ENCODE measurements at places on chromosomes 16 and 17. TPM values are rescaled to one million over a fixed set of nuclear protein-coding genes. Genes with fewer than 3 reads are reported as not detected.

- DNase-seq, result no peak
These were observed 15.0 kb downstream of the TRPV1 start for GRCh38 chr17:3594051-3594800.

DNA sequence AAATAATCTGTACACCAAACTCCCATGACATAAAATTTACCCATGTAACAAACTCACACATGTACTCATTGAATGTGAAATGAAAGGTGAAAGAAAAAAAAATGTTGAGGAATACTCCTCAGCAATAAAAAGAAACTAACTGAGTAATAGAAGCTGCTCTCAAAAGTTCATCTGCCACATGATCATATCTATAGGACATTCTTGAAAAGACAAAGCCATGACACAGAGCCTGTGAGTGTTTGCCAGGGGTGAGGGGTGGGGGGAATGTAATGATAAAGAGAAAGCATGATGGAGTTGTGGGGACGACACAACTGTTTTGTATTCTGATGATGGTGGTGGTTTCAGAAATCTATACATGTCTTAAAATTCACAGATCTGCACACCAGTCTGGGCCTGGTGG lies 52.2 kb upstream of the TMC5 start:
- no peak for DNase-seq

DNA sequence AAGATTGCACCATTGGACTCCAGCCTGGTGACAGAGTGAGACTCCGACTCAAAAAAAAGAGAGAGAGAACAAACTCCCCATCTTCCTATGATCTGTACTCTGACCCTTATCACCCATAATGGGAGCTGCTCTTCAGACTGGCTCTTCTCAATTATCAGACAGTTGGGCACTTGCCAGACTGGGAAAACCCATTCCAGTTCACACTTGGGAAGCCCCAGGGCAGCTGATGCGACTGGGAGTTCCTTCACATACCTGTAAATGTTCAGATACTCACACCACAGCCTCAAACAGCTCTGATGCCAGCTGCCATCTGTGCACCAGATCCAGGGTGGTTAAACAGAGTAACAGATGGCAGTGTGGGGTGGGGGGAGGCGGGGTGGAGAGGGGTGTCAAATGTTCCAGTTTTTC lies 23.8 kb upstream of the TMEM101 start:
- no peak for DNase-seq

MT1A gene
- not detected for total RNA-seq

DNA sequence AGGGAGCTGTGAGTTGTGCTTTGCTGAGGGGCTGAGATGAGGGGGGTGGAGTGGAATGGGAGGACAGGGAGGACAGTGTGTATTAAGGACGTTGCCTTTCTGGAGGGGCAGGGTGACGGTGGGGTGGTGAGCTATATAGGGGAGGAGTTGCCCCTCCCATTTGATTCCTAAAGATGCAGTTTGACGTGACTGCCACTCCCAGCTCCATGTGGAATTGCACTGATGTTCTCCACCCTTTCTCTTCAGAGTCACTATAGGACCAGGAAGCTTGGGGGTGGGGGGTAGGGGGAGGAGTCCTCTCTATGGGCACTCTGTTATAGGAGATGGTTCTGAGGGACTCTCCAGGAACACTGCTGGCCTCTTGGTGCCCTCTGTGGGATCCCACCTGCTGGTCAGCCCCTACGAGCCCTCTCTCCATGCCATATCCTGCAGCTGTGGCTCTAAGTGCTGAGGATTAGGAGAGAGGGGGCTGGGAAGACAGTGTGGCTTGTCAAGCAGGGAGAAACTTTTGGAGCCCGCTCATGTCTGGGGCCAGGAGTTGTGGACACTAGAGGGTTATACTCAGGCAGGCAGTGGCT lies 3.8 kb upstream of the NGFR start:
- no peak for DNase-seq

TTLL6 gene
- not detected for total RNA-seq

DNA sequence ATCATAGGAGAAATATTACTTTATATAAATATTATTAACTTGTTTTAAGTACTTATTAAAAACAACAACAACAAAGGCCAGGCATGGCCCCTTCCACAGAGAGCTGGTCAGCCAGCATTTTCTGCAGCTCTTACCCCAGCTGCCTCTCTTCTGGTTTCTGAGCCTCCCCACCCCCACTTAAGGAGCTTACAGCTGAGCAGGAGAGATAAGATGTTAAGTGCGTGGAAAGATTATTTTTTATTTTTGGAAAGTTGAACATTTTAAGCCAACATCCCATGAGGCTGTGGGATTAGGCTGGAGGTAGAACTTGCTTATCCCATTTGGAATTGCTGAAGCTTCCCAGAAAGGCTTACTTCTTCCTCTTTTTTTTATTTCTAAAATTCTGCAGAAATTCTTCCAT lies 401.2 kb downstream of the SEC14L1 start:
- DNase-seq, result no peak

GRCh38 chr17:57419940-57420550 lies 163.7 kb downstream of the MSI2 start:
- no peak for DNase-seq

FOXN1 gene
- 0.52 TPM for total RNA-seq

KCNJ18 gene
- not detected for total RNA-seq

ZNF469 gene
- total RNA-seq, result 1.0 TPM

- DNase-seq, result no peak
These were observed 28.5 kb upstream of the NACA2 start for GRCh38 chr17:61619493-61619892.

- no peak for DNase-seq
These were observed 4.2 kb upstream of the GAA start for GRCh38 chr17:80097127-80097621.

DNA sequence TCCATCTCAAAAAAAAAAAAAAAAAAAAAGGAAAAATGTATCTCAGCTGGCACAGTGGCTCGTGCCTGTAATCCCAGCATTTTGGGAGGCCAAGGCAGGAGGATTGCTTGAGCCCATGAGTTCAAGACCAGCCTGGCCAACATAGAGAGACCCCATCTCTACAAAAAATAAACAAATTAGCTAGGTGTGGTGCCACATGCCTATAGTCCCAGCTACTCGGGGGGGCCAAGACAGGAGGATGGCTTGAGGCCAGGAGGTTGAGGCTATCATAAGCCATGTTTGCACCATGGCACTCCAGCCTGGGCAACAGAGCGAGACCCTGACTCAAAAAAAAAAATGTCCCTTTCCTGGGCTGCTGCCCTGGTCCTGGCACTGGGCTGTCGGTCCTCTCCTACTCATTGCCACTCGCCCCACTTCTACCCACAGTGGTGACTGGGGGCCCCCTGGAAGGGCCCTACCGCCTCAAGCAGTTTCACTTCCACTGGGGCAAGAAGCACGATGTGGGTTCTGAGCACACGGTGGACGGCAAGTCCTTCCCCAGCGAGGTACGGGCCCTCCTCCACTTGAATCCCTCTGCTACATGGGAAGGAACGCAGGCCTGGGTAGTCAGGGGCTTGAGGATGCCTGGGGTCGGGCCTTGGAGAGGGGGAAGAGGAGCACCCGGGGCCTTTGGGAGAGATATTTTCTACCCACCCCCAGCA lies 6.1 kb downstream of the CA7 start:
- no peak for DNase-seq

DNA sequence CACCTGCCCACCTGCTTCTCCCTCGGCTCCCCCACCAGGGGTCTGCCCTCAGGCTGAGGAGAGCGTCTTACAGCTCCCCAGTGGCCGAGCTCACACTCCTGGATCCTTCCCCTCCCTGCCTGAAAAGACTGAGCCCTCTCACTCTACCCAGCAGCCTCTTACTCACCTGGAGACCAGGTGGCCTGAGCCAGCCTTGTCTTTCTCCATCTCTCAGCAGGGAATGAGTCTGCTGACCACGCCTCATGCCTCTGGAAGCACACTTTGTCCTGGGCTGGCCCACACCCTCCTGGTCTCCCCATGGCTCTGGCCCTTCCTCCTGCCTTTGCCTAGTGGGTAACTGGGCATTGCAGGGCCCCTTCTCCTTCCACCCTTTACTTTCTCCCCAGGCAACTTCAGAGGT lies 177.2 kb downstream of the ENGASE start:
- no peak for DNase-seq

DNA sequence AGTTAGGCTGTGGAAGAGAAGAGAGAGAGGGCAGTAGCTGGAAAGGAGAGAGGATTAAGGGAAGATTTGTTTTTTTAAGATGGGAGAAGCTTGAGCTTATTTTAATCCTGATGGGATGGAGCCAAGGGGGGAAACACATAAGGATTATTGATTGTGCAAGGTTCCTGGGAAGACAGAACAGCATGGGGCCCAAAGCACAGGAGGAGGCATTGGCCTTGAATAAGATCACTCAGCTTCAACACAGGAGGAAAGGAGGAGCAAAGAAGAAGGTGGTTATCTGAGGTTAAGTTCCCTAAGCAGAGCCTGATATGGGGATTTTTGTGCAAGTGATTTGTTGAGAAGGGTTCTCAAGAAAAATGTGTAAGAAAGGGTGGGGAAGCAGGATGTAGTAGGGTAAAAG lies 169.8 kb downstream of the ABCC12 start:
- DNase-seq, result no peak

- DNase-seq, result peak; percentile 48
These were observed 8.1 kb downstream of the CTRL start for GRCh38 chr16:67923414-67924116.

GRCh38 chr17:11251561-11252107 lies 10.6 kb downstream of the SHISA6 start:
- DNase-seq, result no peak

ZG16 gene
- 0.26 TPM for total RNA-seq

DNA sequence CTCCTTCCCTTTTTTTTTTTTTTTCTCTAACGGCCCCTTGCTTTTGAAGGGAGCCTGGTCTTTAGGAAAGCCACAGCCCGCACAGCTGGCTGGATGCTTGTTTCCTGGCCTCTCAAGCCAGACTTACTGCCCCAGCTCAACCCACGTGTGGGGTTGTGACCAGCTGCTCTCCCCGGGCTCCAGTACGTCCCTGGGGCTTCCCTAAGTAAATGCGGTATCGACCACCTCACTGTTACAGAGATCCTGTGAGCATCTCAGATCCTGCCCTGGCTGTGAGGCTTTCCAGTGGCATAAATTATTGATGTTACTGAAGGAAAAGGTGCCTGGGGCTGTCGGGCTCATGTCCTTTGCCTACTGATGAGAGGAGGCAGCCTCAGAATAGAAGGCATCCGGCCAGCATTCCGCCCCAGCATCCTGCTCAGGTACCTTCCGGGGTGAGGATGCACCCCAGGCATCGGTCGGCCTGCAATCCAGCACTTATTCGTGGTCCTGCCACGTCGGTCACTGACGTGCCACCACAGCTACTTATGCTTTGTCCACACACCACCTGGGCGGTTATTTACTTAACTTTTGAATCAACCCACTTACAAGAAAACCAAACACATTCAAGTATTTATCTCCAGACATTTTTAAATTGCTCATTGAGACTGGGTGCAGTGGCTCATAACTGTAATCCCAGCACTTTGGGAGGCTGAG lies 9.6 kb downstream of the GPRC5B start:
- no peak for DNase-seq

TBKBP1 gene
- total RNA-seq, result 8.0 TPM

DNA sequence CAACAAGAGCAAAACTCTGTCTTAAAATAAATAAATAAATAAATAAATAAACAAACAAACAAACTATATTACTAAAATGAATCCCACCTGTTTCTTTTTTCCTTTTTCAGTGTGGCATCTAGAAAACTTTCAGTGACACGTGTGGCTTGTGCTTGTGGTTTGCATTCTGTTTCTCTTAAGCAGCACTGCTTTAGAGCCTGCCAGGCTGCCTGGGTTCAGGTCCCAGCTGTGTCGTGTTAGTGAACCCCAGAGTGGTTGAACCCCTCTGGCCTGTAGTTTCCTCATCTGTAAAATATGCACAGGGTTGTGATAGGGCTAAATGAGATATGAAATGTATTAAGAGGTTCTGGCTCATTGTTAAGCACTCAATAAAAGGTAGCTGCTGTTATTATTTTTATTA lies 12.1 kb upstream of the EPN3 start:
- no peak for DNase-seq

HOXB1 gene
- total RNA-seq, result not detected

DNA sequence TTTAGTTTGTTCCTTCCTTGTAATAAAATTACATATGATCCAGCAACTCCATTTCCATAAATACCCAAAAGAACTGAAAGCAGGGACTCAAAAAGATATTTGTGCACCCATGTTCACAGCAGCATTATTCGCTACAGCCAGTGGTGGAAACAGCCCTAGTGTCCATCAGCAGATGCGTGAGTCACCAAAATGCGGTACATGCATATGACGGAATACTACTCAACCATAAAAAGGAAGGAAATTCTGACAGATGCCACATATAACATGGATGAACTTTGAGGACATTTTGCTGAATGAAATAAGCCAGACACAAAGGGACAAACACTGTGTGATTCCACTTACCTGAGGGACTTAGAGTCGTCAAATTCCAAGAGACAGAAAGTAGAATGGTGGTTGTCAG lies 9.1 kb upstream of the SLC47A2 start:
- DNase-seq, result no peak

DNA sequence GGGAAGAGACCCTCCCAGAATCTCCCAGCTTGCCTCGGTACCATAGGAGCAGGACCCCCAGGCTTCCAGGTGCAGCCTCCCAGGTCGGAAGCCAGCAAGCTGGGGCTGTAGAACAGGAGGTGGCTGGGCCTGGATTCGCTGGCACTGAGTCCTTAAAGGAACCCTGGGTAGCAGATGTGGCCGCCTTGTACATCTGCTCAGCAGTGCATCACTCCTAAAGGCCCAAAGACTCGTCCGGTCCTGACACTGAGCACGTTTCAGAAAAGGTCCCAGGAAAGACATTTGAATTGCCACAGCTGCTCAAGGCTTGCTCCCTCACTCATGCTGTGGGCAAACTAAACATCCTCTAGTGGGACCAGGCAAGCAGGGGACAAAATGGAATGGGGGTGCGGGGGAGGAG lies 172.8 kb downstream of the RAB11FIP4 start:
- DNase-seq, result no peak

DNA sequence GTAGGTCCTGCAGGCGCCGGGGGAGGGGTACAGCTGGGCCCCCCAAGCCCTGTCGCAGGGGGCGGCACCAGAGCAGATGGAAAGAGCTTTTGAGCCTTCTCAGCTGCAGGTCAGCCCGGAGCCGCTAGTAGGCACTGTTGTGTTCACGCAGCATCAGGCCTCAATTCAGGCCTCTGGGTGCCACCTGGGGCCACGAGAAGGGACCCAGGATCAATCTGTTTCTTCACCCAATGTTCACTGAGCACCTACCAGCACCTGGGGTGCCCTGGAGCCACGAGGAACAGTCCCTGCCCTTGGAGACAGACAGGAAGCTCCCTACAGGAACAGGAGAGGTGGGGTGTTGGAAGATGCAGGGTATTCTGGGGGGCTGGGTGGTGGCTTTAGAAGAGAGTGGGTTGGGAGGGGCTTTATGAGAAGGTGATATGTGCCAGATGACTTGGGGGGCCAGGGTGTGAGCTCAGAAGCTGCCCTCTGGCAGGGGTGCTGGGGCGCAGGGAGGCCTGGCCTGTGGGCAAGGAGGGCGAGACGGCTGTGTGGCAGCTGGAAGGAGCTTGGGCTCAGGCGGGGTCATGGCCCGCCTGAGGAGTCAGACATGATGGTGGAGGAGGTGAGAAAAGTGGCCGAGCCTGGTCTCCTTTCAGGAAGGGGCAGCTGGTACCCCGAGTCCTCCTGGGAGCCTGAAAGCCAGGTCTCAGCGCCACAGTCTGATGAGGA lies 121.9 kb upstream of the GSE1 start:
- DNase-seq, result peak; percentile 49
